ENCODE measurements at places on chromosomes 7 and 10. TPM values are rescaled to one million over a fixed set of nuclear protein-coding genes. Genes with fewer than 3 reads are reported as not detected.

The SPDYE16 gene
- total RNA-seq, result 0.12 TPM

The DRGX gene
- not detected for total RNA-seq

The OR2A1 gene
- total RNA-seq, result not detected

The RARRES2 gene
- total RNA-seq, result 3.3 TPM

The LIPN gene
- total RNA-seq, result not detected

The SOSTDC1 gene
- total RNA-seq, result not detected

The HOXA9 gene
- 8.6 TPM for total RNA-seq

The NPC1L1 gene
- total RNA-seq, result under 0.01 TPM

The AP1S1 gene
- 201 TPM for total RNA-seq

The C10orf62 gene
- total RNA-seq, result 0.11 TPM

The JCAD gene
- 2.5 TPM for total RNA-seq

The KIAA1549 gene
- 1.5 TPM for total RNA-seq

The C1QL3 gene
- total RNA-seq, result not detected

The ASZ1 gene
- not detected for total RNA-seq

The GOLGA7B gene
- not detected for total RNA-seq

The ANLN gene
- 194 TPM for total RNA-seq

The ABCF2 gene
- 84.9 TPM for total RNA-seq

The CTTNBP2 gene
- 7.0 TPM for total RNA-seq

The NUTM2E gene
- total RNA-seq, result not detected

The ADD3 gene
- total RNA-seq, result 88.0 TPM

The CASP2 gene
- total RNA-seq, result 15.7 TPM

The ABCB1 gene
- total RNA-seq, result 0.50 TPM

The TBATA gene
- total RNA-seq, result not detected

The TUBGCP2 gene
- 71.4 TPM for total RNA-seq

The EMX2 gene
- total RNA-seq, result 2.2 TPM

The PRSS37 gene
- not detected for total RNA-seq

The NRAP gene
- not detected for total RNA-seq

The HOGA1 gene
- 0.50 TPM for total RNA-seq

The HECW1 gene
- total RNA-seq, result 0.62 TPM

The OR9A4 gene
- not detected for total RNA-seq

The ANKRD7 gene
- total RNA-seq, result 1.9 TPM

The FAM180A gene
- 24.9 TPM for total RNA-seq

The TAS2R41 gene
- not detected for total RNA-seq

The MYOF gene
- 346 TPM for total RNA-seq

The GIMAP6 gene
- total RNA-seq, result 0.25 TPM

The CYP3A4 gene
- not detected for total RNA-seq

The ERVW-1 gene
- not detected for total RNA-seq

The OPALIN gene
- total RNA-seq, result not detected

The TCF7L2 gene
- 2.8 TPM for total RNA-seq

The IMMP2L gene
- 22.6 TPM for total RNA-seq

The GFRA1 gene
- not detected for total RNA-seq

The CYP26C1 gene
- 0.12 TPM for total RNA-seq

The FGFR2 gene
- 0.44 TPM for total RNA-seq

The SUN3 gene
- total RNA-seq, result not detected

The OTUD1 gene
- total RNA-seq, result 4.6 TPM

The DPYSL4 gene
- total RNA-seq, result 2.3 TPM

The CHST3 gene
- 27.9 TPM for total RNA-seq

The CALD1 gene
- total RNA-seq, result 609 TPM

The SPDYE6 gene
- total RNA-seq, result not detected

The SPDYE18 gene
- not detected for total RNA-seq

The CRPPA gene
- total RNA-seq, result 1.3 TPM

The CDC14C gene
- not detected for total RNA-seq

The PRLHR gene
- total RNA-seq, result not detected

The ATOH7 gene
- not detected for total RNA-seq

The OR2A12 gene
- total RNA-seq, result not detected
